ENCODE measurements at places on chromosomes 11 and 22.

- no peak for DNase-seq
Observed at GRCh38 chr11:114121804-114122504, 62.4 kb downstream of the ZBTB16 start.

DNA sequence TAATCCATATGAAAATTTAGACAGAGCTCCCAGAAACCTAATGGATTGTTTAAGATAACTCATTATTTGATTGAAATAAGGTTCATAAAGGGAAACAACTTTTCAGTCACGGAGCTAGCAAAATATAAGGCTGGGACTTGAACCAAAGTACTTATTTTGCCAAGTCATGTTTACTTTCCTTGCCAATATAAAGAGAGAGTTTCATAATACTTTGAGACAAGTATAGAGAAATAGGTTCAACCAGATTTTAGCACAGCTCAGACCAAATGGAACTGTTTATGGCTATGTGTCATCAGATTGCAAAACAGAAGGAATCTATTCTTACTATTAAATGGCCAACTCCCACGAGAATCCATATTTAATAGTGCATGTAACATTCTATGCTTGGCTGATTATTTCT lies 1517.5 kb upstream of the TENM4 start:
- no peak for DNase-seq

GRCh38 chr11:123799438-123799837 lies 6.7 kb downstream of the OR6M1 start:
- no peak for DNase-seq

GRCh38 chr22:27844656-27845591 lies 43.4 kb upstream of the MN1 start:
- DNase-seq = no peak

- no peak for DNase-seq
Observed at GRCh38 chr22:37284126-37284804, 2.0 kb downstream of the CYTH4 start.

- no peak for DNase-seq
Observed at GRCh38 chr11:61700212-61700611, 20.0 kb downstream of the DAGLA start.

DNA sequence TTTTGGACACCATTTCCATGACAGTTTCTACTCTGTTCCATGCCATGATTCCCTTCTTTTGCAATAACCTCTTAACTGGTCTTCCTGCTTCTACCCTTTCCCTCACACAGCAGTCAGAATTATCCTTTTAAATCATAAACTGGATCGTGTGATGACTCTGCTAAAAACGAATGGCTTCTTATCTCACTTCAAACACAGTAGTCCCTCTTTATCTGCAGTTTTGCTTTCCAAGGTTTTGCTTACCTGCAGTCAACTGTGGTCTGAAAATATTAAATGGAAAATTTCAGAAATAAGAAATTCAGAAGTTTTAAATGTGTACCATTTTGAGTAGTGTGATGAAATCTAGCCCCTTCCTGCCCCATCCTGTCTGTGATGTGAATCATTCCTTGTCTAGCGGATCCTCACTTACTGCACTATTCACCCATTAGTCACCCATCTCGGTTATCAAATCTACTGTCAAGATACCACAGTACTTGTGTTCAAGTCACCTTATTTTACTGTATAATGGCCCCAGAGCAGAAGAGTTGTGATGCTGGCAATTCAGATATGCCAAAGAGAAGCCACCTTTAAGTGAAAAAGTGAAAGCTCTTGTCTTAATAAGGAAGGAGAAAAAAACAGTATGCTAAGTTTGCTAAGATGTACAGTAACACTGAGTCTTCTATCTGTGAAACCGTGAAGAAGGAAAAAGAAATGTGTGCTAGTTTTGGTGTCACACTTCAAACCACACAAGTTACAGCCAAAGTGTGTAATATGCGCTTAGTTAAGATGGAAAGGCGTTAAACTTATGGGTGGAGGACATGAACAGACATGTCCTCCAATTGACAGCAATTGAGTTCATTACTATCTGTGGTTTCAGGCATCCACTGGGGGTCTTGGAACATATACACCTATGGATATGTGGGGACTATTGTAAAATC lies 283.0 kb downstream of the DDX10 start:
- no peak for DNase-seq

All from stimulated activated CD8-positive, alpha-beta memory T cell treated with anti-CD3 and anti-CD28 coated beads, Interleukin-7, amount 100 ng/mL, for 1 hour (primary cell).